Germinal center (tissue), 1 donor: ENCODE measurements at places on chromosomes 3 and 15.
A peak's percentile ranks its signal among the peaks of the same experiment; 100 is the strongest.

- DNase-seq = no peak
Measured at GRCh38 chr15:71005895-71006294, 109.4 kb upstream of the THSD4 start.

DNA sequence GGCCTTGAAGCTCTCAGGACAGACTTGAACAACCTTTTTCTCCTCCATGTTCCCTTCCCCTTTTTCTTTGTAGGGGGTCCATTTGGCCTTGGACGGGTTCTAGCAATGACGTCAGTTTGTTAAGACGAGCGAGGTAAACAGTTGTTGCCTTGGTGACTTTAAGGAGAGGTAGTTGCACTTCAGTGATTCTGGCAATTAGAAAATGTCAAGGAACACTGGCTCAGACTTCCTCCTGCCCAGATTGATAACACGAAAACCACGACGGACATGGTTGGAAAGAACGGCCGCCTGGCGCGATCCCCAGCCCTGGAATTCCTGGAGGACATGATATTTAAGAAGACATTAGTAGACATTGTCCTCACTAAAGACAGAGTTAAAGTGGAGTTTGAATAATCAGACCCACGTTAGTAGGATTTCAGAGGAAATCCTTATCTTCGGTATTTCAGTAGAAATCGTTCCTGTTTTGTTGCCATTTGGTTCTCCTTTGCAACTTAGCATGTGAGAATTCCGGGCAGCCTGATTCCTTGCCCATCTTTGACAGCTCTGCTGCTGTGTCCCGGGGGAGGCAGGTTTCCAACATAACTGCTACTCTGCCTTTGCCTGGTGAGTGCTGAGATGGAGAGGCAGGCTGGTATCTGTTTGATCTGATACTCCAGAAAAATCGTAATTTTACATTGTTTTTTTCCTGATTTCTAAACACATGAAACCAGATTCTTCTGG lies 87.3 kb downstream of the ST6GAL1 start:
- no peak for DNase-seq

- no peak for DNase-seq
Measured at GRCh38 chr15:40048926-40049475, 10.0 kb upstream of the SRP14 start.

- no peak for DNase-seq
Measured at GRCh38 chr3:174253940-174254339, 605.2 kb upstream of the NAALADL2 start.

- no peak for DNase-seq
Measured at GRCh38 chr3:111917300-111917699, 58.2 kb downstream of the PHLDB2 start.

GRCh38 chr3:114639171-114639570 lies 345.3 kb downstream of the TIGIT start:
- no peak for DNase-seq

- no peak for DNase-seq
Measured at GRCh38 chr3:171290680-171291079, 169.5 kb downstream of the TNIK start.

DNA sequence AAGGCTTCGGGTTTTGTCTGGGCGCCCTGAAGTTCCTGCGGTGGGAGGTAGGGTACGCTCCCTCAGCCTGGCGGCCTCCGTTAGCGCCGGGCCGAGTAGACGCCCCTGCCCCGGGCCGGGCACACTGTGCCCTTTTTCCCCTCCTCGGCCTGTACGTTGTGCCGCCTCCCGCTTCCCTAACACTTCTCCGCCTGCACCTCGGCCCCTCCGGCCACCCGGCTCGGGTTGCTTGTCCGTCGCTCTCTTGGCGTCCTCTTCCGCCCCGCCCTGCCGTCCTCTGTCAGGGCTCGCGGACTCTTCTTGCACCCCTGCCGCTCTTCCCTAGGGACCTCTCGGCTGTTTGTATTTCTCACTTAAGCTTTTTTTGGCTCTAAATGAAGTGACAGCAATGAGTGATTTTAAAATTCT lies 384 bp downstream of the KNL1 start:
- peak; percentile 65 for DNase-seq

DNA sequence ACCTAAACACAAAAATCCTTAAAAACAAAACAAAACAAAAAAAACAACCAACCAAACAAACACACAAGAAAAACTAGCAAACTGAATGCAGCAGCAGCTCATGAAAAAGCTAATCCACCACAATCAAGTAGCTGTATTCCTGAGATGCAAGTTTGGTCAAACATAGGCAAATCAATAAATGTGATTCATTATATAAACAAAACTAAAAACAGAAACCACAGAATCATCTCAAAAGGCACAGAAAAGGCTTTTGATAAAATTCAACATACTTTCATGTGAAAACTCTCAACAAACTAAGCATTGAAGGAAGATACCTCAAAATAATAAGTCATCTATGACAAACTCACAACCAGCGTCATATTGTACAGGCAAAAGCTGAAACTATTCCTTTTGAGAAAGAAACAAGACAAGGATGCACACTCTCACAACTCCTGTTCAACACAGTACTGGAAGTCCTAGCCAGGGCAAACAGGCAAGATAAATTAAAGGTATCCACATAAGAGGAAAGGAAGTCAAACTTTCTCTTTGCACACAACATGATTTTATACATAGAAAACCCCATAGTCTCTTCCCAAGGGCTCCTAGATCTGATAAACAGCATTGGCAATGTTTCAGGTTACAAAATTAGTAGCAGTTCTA lies 495.1 kb upstream of the SGO1 start:
- DNase-seq = no peak

DNA sequence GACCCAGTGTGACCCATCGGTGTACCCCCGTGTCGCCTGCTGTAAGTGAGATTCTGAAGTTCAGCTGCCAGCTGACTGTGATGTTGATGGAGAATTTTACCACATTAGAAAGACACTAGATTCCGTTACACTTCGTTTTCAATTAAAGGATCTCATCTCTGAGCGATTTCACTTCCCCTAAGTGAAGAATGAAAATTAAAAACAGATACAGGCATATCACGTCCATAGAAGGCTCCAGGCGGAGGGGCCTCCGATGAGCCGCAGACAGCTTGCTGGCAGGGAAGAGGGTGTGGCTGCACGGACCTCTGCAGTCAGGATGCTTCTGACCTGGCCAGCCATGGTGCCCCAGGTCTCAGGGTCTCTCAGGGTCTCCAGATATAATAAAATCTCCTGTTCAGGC lies 6.6 kb upstream of the CPN2 start:
- DNase-seq = no peak

- DNase-seq = no peak
Measured at GRCh38 chr3:164620956-164621355, 457.3 kb downstream of the SI start.

DNA sequence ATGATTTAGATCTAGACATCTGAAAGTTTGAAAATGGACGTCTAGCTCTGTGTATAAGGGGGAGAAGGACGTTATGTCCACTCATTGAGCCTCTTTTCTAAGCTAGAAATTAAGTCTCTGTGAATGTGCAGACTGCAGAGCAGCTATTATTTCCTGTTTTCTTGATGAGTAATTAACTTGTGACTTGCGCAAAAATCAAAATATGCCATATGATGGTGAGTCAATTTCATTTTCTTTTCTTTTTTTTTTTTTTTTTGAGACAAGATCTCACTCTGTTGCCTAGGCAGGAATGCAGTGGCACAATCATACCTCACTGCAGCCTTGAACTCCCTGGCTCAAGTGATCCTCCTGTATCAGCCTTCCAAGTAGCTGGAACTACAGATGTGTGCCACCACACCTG lies 14.1 kb downstream of the LACTB start:
- DNase-seq = no peak

DNA sequence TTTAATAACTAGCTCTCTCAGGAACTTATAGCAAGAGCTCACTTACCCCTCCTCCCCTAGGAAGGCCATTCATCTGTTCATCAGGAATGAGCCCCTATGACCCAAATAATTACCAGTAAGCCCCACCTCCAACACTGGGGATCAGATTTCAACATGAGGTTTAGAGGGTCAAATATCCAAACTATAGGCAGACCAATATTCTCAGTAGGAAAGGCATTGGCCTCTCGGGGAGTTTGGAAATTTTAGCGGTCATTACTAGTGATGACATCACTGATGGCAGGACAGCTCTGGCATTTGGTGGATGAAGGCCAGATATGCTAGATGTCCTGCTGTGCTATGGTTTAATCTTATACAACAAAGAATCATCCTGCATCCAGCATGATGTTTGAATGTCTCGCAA lies 15.2 kb upstream of the CD47 start:
- DNase-seq = no peak

DNA sequence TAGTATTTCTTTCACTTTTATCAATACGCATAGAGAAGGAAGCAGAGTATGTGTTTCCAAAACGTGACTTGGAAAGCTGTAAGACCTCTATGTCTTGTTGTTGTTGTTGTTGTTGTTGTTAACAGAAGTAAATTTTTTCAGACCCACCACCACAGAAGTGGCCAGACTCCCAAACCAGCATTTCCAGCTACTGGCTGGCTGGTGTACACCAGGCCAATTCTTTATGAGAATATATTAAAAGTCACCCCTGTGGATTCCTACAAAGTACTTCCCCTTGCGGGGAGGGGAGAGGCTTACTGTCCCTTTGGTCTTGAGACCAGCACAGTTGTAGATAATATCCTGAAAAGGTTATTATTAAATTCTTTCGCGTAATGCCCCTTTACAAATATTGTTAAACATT lies 1.6 kb upstream of the FOXP1 start:
- DNase-seq = no peak

DNA sequence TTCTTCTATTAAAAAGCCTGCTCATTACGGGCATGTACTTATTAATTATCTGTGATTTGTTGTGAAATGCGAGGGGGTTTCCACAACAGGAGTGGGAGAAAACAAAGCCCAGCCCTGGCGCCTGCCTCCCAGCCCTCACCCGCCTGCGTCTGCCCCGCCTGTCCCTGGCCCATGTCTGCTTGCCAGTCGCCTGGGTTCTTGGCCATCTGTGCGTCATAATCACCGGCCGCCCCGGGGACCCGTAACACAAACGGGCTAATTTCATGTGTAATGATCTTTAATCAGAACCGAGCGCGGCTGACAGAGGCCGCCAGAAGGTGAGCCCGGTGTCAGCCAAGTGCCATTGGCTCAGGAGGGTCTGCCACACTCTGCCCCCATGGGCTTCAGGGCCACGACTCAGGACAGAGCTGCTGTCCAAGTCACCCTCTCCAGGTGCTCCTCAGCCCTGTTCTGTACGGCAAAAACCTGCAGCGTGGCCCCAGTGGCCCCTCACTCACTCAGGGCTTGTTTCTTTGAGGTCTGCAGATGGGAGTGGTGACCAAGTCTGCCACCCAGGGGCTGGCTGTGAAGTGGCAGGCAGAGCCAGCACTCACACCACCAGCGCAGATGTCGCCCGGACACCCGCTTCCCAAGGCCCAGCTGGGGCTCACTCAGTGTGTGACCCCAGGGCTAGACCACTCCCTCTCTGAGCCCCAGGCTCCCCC lies 28.8 kb upstream of the TMEM115 start:
- no peak for DNase-seq

- DNase-seq = no peak
Measured at GRCh38 chr3:70621451-70621850, 309.0 kb upstream of the MDFIC2 start.

DNA sequence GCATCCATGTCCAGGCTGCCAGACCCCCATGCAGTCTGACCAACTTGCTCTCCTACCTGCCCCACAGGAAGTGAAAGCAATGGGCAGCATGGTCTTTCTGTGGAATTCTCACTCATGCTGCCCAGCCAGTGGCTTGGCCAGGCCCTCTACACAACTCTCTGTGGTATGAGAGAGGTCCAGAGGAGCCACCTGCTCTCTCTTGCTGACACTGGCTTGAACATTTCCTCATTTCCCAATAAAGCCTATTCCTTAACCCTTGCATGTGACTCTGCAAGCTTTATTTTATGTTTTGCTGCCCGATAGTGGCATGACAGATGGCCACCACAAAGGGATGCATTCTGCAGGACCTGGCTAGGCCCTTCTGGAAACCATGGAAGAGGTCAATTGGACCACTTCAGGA lies 53.8 kb downstream of the CCR1 start:
- no peak for DNase-seq

DNA sequence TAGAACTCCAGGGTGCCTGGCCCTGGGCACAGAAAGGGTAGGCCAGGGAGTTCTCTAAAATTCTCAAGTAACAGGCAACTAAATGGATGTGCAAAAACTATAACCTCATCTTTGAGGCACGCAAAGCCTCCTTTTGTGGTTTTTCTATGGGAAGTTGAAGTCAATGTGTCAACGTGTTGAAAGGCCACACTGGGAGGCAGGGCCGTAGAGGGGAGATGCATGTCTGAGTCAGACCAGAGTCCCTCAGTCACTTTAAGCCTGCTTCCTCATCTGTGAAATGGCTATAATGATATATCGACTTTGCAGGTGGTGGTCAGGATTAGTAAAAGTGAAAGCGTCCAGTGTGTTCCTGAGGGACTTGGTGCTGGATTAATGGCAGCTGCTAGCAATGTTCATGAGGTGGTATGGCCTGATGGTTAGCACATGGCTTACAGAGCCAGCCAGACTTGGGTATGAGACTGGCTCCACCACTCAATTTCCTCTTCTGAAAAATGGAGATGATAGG lies 17.0 kb downstream of the TGM5 start:
- DNase-seq = no peak

DNA sequence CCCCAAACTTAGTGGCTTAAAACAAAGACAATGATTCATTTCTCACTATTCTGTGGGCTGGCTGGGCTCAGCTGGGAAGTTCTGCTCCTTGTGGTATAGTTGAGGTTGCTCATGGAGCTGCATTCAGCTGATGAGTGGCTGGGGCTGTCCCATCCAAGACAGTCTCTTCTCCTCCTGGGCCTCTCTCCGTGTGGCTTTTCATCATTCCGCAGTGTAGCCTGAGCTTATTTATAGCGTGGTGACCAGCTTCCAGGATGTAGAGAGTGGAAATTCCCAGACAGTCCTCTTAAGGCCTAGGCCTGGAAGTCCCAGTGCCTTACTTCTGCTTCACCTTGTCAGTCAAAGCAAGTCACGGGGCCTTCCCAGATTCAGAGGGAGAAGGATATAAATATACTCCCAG lies 136.7 kb upstream of the DAZL start:
- DNase-seq = no peak

DNA sequence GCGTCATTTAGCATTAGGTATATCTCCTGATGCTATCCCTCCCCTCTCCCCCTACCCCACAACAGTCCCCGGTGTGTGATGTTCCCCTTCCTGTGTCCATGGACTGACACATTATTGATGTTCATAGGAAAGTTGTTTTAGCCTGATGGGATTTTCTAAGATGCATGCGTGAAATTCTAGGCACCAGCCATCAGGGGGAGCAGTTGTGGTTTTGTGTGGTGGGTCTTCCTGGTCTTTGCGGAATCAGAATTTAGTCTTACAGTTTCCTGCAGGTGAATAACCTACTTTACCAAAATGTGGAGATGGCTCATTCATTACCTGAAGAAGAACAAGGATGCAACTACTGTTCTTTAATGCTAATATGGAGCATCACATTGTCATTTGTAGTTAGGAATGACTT lies 455.0 kb upstream of the THBS1 start:
- DNase-seq = peak; percentile 32

- DNase-seq = no peak
Measured at GRCh38 chr3:18446149-18446825, 21.1 kb upstream of the SATB1 start.

- no peak for DNase-seq
Measured at GRCh38 chr3:161273589-161274218, 52.6 kb downstream of the NMD3 start.
